NCI-H526 treated with DMSO at 0.1 percent for 48 hours (cell line): ENCODE measurements at places on chromosomes 5 and 9.

- peak; percentile 90 for DNase-seq
Observed at GRCh38 chr5:111254613-111255012, 30.4 kb downstream of the CAMK4 start.

GRCh38 chr5:151896031-151896691 lies 28.5 kb downstream of the GLRA1 start:
- no peak for DNase-seq

- no peak for DNase-seq
Observed at GRCh38 chr9:80952363-80952922, 736.9 kb downstream of the TLE1 start.

GRCh38 chr9:17807613-17808282 lies 228.9 kb downstream of the SH3GL2 start:
- no peak for DNase-seq

GRCh38 chr5:36696059-36696673 lies 89.8 kb downstream of the SLC1A3 start:
- peak; percentile 71 for DNase-seq

DNA sequence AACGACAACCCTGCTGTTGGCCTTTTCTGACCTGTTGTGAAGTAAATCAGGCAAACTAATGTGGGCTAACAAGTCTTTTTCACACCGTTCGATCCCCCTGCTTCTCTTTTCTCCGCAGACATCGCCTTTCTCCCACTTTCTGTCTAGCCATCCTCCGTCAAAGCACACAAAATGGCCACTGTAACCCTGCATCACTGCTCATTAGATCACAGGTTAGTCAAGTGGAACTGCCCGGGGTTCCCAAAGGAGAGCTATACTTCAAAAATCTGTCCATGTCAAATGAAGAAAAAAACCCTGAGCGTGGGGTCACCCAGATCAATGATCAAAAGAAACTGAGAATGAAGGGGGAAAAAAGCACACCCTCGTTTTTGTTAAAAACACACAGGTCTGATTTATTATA lies 212.1 kb downstream of the ARL15 start:
- DNase-seq: no peak

- no peak for DNase-seq
Observed at GRCh38 chr9:127975376-127976315, 5.1 kb downstream of the EEIG1 start.

DNA sequence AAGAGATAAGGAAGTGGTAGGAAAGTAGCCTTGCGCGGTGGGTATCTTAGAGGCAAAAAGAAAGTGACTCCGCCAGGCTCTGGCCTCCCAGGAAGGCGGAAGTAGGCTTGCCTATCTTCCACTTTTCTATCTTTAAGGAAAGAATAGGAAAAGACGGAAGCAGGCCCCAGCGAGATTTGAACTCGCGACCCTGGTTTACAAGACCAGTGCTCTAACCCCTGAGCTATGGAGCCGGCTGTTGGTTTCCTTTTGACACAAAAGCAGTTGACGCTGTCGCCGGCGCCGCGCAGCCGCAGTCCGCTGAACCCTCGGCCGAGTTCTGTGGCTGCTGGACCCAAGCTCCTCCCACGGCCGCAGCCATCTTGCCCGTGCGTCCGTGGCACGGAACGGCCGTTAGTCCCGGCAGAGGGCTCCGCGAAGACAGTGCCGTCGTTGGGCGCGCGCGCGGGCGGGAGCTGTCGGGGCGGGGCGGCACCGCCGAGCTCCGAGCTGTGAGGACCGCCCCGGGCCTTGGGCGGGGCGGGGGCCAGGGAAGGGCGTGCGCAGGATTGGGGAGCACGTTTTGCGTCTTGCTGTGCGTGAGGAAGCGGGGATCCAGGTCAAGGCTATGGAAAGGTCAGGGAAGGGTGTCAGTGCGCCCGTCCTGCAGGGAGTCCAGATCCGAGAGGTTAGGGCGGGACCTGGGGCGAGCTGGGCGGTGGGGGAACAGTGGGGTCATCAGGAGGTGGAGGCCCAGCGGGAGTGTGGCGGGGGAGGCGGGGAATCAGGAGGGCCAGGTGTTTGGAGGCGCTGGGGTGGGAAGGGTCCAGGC lies 13.3 kb downstream of the TRIM7 start:
- no peak for DNase-seq

GRCh38 chr5:22542340-22542739 lies 310.8 kb downstream of the CDH12 start:
- no peak for DNase-seq

GRCh38 chr5:135487839-135488514 lies 35.8 kb upstream of the TIFAB start:
- DNase-seq: no peak

DNA sequence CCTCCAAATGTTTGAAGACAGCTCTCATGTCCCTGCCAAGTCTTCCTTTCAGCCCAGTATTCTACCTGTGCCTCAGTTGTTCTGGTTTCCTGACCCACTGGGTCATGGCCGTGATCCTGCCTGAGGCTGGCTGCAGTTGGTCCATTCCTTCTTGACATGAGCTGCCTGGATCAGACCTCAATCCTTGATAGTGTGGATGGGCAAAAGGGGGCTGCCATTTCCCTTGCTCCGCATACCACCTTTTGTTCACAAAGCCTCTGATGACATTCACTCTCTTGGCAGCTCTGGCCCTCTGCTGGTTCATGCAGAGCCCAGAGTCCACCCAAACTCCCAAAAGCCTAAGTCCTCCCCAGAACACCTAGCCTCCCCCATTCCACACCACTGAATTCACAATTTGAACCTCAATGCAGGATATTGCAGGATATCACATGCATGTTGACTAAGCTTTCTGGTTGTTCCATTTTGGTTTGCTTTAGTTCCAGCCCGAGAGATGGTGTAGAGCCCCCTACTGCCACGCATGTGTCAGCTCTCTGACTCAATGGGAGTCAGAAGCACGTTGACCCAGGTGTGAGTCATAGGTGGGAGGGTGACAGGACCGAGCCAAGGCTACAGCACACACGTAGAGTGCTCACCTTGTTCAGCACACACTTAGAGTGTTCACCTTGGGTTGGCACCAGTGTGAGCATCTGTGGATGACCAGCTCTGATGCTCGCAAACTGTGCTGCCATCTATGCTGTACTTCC lies 137.2 kb downstream of the MTX3 start:
- no peak for DNase-seq

DNA sequence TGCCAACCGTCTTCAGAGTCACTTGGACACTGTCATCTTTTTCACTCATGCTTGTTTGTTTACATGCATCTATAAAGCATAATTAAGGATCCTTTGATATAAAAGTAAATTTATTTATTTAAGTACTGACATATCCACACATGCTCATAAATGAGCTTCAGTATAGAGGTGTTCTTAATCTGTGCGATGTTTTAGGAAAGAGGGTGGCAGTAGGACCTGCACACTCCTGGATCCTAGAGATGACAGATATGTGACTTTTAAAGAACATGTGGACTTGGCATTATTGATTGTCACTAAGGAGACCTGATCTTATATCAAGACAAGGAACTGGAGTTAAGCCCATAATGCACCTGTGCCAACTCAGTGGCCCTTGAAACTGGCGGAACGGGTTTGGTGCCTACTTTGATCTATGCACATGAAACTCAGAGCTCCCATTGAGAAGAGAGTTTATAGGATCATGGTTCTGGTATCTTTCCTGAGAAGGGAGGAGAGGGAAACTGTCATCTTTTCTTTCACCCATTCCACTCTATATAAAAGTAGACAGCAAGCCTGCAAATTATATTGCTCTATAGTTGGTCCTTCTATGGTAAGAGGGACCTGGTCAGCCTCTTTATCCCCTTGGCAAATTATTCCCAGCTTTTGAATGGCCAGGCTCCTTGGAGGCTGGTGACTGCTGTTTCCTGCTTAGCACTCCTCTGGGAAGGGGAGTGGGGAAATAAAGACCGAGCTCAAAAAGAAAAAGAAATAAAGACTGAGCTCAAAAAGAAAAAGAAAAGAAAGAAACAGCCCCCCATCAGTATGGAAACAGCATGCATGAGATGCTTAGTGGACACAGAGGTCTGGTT lies 57.8 kb upstream of the LIFR start:
- no peak for DNase-seq

DNA sequence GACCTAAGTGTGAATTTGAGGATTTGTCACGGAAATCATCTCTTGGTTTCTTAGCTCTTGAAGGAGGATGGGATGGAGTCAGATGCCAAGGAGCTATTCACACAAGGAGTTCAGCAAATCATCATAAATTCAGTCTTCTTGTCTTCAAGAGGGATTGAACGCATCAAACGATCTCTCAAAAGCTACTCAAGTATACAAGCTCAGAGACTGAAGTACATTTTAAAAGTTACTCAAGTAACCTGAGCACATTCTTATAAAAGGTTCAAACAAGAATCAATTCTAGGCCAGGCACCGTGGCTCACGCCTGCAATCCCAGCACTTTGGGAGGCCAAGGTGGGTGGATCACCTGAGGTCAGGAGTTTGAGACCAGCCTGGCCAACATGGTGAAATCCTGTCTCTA lies 21.1 kb upstream of the GOLPH3 start:
- DNase-seq: no peak

GRCh38 chr5:136703036-136703435 lies 337.7 kb upstream of the TRPC7 start:
- DNase-seq: no peak

DNA sequence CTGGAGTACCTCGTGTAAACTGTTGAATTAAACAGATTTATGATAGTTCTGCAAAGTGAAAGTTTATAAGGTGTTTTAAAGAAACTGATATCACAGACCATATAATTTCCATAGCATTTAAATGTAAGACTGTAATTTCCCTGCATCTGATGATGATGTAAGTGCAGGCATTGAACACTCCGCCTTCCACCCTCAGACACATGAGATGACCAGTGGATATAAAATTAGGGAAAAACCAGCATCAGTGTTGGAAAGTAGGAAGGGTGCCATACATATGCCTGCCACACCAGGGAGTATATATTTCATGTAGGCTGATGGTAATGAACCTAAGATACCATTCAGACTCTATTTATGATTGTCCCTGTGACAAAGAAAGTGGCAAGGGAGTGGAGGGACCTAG lies 519.2 kb downstream of the ACTL7B start:
- peak; percentile 3 for DNase-seq

DNA sequence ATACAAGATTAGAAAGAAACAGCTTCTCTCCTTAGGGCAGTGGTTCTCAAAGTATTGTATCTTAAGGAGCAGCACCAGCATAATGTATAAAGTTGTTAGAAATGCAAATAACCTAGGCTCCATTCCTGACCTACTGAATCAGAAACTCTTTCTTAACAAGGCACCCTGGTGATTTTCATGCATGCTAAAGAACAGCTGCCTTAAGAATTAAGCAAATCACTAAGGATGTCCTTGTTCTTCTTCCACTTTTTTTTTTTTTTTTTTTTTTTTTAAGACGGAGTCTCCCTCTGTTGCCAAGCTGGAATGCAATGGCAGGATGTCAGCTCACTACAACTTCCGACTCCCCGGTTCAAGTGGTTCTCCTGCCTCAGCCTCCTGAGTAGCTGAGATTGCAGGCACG lies 1095.2 kb upstream of the EDIL3 start:
- DNase-seq: no peak

DNA sequence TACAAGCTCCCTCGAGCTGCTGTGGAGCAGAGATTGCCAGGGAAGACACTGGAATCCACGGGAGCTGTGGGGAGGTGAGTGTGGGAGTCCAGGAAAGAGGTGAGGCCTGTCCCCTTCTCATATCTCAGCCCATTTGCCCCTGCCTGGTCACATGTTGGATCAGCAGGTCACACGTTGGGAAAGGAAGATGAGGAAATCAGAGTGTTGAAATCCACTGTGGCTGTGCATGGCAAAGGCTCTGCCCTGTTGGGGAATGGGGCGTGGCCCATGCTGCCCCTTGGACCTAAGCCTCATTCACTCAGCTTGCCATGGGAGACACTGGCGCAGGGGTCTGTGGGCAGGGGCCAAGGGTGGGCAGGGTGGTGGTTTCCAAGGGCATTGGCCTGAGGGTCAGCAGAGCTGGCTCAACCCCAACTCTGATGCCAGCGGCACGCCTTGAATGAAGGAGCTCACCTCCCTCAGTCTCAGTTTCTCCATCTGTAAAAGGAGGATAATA lies 85.4 kb upstream of the CPEB4 start:
- no peak for DNase-seq

DNA sequence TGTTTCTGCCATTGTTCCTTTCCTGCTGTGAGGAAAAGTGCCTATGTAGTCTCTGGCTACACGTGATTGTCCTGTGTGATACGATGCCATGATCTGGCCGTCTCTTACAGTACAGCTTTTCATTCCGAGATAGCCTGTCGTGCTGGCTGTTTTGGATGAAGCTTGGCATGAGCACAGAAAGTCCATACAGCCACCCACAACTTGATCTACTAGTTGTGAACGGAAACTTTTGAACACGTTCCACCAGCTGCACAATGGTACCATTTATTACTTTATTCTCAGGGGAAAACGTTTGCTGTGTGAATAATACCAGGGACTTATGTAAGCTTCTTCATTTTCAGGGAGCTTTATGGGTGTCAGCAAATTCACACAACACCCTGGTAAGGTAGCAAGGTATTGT lies 217.6 kb upstream of the ANKRD55 start:
- no peak for DNase-seq

GRCh38 chr5:103345461-103345860 lies 86.9 kb downstream of the MACIR start:
- no peak for DNase-seq

- peak; percentile 36 for DNase-seq
Observed at GRCh38 chr9:100472788-100473275, at the start of gene TMEFF1. Gene TMEFF1, plus strand, starts transcription at chr9:100473149. Its CDS starts 396 bp downstream, at chr9:100473545.

- DNase-seq: peak; percentile 12
Observed at GRCh38 chr5:101977729-101978345, 318.2 kb downstream of the SLCO4C1 start.

- DNase-seq: no peak
Observed at GRCh38 chr9:101271102-101271501, 113.7 kb downstream of the BAAT start.

GRCh38 chr9:6149315-6149714 lies 66.3 kb upstream of the IL33 start:
- DNase-seq: no peak

GRCh38 chr9:33950371-33950770 lies 98.3 kb downstream of the UBAP2 start:
- no peak for DNase-seq

DNA sequence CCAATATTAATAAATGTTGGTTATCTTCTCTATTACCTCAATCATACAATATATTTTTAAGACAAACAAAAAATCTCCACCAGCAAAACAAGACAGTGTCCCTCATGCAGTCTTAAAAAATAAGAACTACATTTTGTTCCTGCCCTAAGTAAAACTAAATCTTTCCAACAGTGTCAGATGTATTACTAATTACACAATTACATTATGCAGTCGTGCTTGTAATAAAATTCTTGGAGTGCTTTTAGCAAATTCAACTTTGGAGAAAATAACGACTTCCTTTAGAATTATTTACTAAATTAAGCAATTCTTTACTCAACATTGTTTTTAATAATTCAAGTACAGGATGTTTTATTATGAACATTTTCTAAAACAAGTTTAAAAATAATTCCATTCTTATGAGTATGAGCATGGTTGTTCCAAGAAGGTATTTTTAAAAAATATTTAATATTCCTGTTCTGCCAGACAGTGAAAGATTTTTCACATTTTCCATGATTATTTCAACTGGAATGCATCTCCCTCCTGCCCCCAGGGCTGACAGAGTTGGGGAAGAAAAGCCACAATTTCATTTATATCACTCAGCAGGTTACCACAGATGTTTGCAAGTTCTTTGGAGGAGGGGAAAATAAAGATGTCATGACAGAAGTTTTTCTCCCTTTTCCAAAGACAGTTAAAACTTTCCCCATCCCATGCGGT lies 137.9 kb downstream of the FAM114A2 start:
- DNase-seq: no peak
